ENCODE measurements at places on chromosomes 5 and 9.

GRCh38 chr9:75039009-75039408, 10.9 kb upstream of the CARNMT1 start:
- no peak for DNase-seq

DNA sequence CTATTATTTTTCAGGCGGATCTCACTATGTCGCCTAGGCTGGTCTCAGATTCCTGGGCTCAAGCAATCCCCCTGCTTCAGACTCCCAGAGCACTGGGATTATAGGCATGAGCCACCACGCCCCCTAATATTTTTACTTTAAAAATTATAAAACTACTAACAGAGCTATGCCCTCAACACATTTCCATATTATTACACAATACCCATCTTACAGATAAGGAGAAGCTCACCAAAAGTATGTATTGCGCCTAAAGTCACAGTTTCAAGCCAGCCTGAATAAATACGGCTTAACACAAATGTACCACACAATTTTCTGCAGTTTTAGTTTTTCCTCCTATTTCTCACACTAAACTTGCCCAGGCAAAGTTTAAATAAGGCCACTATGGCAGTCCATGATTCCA, 9.9 kb upstream of the HAVCR1 start:
- no peak for DNase-seq

DNA sequence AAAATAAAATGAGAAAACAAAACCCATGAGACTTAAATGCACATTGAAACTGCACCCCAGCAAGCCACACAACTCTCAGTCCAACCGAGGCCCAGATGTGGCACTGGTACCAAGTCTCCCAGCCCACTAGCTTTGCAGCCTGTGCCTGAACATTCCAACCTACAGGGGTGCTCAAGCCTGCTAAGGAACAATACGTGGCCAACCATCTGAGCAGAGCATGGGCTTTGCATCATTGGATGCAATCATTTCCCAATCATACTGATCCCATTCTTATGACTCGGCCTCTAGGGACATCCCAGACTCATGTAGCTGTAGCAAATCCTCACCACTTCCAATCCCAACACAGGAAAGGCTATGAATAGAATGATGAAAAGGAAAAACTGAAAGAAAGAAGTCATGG, 297.2 kb downstream of the SPOCK1 start:
- DNase-seq: no peak

DNA sequence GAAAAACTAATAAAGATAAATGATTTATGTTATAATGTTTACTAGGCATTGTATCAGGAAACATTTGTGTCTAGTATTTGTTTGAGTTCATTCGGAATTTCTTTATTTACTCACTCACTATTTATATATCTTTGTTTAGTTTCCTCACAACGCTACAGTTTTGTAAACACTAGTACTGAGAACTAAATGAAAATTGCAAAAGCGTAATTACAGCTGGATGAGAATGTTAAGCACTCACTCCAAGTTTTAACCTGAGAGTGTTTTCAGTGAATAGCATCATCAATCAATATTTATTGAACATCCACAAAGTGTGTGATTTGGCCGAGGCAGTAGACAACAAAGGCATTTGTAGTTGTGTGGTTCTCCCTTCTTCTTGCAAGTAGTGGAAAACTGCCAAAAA, 969.6 kb upstream of the DMAC1 start:
- no peak for DNase-seq

DNA sequence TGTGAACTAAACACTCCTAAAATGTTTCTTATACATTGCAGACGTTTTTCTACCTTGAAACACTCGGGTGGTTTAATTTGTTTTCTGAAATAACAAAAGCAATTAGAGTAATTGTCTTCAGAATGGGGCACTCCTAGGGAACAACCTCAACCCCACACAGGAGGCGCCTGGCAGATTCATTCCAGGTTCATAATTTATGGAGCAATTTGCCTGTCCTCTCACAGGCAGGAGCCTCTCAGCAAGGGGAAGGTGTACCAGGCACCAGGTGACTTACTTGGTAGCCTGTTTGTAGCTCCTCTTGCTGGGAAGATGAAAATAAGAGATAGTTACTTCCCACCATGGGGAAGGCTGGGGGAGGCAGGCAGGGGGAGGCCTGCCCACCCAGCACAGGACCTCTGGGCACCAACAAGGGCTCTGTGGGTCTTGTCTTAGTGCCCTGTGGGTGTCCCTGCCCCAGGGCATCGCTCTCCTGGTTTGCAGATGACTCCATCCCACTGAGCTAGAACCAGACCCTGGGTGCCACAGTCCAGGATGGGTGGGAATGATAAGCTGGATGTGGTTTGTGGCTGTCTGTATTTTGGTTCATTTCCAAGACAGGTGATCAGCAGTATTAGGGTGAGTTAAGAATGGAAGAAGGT, 144.4 kb downstream of the FSTL4 start:
- no peak for DNase-seq

DNA sequence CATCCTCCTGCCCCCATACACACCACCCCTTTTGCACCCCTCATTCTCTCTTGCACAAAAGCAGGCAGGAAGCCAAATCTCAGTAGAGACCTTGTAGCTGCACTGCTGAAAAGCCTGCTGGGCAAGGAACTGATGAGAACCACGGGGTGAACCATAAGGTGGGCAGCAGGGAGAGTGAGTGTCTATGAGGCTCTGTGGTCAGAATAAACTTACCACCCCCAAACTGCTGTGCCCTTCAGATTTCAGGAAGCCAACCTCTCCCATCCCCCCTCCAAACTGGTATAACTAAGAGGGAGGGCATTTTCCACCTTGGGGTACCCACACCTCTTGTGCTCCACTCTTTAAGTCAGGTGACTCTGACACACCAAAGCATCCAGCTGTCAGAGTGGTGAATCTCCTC, 471.4 kb downstream of the SPOCK1 start:
- DNase-seq: no peak

GRCh38 chr5:179608131-179608581, 15.3 kb downstream of the HNRNPH1 start:
- no peak for DNase-seq

DNA sequence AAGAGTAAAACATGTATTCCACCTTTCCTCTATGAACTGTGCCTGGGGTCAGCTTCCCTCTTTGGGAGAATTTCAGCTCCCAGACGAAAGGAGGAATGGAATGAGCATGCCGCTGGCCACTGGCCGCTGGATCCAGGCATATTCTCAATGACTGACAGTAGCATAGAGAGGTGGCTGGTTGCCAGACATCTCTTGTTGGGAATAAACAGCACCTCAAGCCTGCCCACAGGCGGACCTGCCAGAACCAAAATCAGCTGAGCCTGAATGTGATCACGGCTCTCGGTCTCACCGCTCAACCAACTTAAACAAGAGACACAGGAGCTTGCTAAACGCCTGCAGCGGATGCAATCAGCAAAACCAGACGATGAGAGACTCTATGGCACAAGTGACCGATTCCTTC, 20.6 kb downstream of the TBC1D9B start:
- no peak for DNase-seq

GRCh38 chr9:81411961-81412360, 277.4 kb downstream of the TLE1 start:
- no peak for DNase-seq

GRCh38 chr9:89879701-89880100, 274.9 kb downstream of the GADD45G start:
- DNase-seq: no peak

GRCh38 chr9:19720377-19720776, 68.5 kb downstream of the SLC24A2 start:
- no peak for DNase-seq

- DNase-seq: no peak
Observed at GRCh38 chr5:90133941-90134340, 275.6 kb downstream of the CETN3 start.

DNA sequence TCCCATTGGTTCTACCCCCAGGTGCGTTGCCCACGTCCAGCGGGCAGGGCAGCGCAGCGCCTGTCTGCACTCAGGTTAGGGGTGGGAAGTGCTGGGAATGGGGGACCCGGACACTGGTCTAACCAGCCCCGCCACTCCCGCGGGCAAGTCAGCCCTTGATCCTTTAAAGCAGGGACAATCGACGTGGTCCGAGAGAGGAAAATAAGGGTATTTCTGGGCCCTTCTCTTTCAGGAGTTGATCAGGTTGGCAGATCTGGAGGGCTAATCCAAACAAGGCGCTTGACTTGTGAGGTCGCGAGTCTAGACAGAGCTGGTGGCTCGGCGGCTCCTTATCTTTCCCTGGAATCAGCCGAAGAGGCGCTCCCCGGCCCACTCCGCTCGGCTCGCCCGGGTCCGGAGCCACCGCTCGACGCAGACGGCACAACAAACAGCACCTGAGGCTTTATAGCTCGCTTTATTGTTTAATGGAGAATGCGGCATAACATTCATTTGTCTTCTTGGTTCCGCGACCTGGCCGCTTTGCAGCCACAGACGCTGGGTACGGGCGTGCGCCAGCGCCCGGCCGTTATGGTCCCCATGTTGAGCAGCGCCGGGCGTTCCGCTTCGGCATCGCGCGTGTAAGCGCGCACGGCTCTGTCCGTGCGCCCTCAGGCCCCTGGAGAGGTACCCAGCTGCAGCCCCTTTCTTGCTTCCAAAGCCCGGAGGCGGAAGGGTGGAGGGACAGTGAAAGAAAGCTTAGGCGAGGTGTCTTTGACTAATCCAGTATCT, 15.8 kb downstream of the ISL1 start:
- no peak for DNase-seq

DNA sequence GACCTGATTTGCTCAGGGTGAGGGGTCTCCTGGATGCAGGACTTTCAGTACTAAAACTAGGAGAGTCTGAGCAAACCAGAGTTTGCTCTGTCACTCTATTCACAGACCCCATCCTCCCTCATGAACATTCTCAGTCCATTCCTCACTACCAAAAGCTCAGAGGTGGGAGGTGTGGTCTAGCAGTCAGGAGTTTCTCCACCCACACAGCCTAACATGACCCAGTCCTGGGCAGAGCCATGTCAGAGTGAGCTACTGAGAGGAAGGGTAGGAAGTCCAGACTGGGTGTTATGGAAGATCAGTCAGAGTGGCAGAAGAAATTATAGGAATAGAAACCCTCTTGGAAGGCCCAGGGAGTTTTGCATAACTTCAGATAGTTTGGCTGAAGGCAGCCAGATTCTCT, 113.3 kb upstream of the GRAMD2B start:
- DNase-seq: no peak

GRCh38 chr9:112112941-112113681, 62.0 kb downstream of the SUSD1 start:
- DNase-seq: peak; percentile 17

GRCh38 chr5:148937830-148938521, 111.6 kb downstream of the ADRB2 start:
- no peak for DNase-seq

- no peak for DNase-seq
Observed at GRCh38 chr5:138466125-138466899, 1.0 kb downstream of the EGR1 start.

GRCh38 chr5:143008809-143009521, 238.8 kb downstream of the ARHGAP26 start:
- DNase-seq: peak; percentile 65

GRCh38 chr5:18984559-18985080, 1003.4 kb downstream of the CDH18 start:
- no peak for DNase-seq

DNA sequence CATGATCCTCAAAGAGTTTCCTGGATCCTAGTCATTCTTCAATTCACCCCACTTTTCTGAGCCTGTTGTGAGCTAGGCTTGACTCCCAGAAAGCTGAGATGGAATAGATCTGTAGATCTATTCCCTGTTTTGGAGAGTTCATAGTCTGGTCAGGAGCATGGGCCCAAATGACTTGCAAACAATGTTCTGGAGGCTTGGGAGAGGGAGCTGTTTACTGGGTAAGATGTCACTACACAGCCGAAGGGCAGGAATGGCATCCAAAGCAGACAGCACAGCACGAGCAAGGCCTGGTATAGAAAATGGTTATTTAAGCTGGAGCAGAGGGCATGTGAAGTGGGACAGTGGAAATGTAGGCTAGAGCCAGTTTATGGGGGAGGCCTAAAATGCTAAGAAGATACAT, 152.5 kb upstream of the ALDH1B1 start:
- no peak for DNase-seq

DNA sequence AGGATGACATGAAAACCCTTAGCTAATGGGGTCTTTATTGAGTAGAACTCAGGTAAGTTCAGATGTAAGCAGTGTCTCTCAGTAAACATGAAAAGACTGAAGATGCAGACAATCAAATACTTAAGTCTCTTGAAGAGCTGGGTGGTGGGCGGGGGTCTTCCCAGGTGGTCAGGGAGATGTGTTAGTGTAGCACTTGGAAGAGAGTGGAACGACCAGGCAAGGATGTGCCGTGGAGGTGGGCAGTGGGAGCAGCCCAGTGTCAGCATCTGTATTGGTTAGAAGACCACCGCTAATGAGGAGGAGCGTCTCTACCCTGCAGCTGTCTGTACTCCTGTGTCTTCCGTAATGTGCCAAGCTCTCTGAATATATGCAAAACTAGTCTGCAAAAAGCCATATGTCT, 4.4 kb downstream of the S1PR3 start:
- DNase-seq: no peak

GRCh38 chr9:116243708-116244107, 90.1 kb downstream of the PAPPA start:
- no peak for DNase-seq

DNA sequence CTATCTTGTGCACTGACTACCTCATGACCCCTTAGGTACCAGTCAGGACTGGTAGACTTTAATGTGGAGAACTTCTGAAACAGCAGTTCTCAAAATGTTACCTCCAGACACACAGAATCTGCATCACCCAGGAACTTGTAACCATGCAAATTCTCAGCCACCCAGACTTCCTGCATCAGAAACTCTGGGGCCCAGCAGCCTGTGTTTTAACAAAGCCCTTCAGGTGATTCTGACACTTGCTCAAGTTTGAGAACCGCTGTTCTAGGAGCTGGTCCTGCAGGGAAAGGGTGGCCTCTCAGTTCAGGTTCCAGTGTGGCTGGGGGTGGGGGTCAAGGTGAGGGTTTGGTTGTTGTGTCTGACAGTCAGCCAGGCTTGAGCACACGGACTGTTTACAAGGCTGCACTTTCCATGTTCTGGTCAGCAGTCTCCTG, 28.4 kb downstream of the ZFP62 start:
- DNase-seq: no peak

- no peak for DNase-seq
Observed at GRCh38 chr5:57258052-57258451, 84.2 kb downstream of the GPBP1 start.

DNA sequence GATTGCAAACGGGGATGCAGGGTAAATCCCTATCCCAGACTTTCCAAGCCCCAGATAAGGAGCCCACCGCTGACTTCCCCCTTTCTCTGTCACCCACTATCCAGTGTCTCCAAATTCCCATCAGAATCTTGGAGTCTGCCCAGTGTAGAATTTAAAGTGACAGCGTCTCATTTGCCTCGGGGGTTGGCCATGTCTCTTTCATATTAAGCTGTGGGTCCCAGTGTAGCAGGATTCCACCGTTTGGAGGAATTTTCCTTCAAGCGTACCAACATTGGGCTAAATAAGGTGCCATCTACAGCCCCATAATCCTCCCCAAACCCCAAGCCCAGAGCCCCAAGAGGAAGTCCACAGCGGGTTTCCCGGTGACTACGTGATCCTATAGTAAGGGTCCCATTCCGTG, 1.1 kb downstream of the BRINP1 start:
- no peak for DNase-seq

- peak; percentile 42 for DNase-seq
Observed at GRCh38 chr5:64634997-64635686, 55.2 kb upstream of the SHISAL2B start.

- DNase-seq: no peak
Observed at GRCh38 chr5:53607886-53608285, 47.4 kb downstream of the NDUFS4 start.

- DNase-seq: no peak
Observed at GRCh38 chr5:79295029-79295428, 59.1 kb downstream of the JMY start.
